ENCODE measurements at places on chromosomes 7 and 10.

DNA sequence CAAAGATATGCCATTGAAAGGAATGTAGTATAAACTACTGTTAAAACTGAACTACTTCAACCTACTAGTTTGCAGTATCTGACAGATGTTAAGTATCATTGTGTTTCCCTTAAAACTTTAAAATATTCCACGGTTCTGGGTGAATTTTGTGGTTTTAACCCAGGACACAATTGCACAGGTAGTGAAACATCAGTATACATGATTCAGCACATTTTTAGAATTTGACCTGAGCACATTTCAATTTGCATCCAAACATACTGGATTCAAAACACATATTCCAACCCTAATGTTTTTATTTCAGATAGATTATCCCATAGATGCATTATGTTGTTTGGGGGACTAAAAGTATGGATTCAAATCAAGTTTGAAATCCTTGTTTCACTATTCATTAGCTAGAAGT is 129.9 kb upstream of the ZNF804B start:
- DNase-seq, result no peak

DNA sequence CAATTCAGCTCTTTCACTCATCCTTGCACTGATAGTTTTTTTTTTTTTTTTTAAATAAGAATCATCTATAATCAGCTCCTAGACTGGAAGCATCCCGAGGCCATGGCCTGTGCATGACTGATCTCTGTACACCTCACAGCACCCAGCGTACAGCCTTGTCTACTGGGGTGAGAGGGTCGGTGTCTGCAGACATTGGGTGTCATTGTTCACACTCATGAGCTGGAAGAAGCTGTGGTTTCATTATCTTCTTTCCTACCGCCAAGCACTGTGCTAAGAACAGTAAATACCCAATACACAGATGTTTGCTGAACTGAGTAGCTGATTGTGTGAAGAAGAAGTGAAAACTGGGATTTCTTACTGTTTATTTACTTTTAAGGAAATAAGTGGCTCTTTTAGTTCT is 123.6 kb downstream of the CLEC2L start:
- no peak for DNase-seq

DNA sequence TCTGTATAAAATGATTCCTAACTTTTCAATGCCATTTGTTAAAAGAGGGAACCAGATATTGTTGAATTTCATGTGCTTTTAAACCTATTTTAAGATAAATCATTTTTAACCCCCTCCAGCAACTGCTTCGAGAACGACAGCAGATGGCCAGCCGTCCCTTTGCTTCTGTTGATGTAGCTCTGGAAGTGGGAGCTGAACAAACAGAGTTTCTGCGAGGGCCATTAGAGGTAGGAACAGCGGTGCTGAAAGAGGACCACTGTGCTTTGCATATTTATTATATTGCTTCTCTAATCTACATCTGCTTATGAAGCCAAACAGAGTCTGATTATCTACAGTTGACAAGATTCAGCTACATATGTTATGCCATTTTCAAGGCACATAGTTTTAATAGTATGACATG is 545.9 kb downstream of the GFRA1 start:
- no peak for DNase-seq

DNA sequence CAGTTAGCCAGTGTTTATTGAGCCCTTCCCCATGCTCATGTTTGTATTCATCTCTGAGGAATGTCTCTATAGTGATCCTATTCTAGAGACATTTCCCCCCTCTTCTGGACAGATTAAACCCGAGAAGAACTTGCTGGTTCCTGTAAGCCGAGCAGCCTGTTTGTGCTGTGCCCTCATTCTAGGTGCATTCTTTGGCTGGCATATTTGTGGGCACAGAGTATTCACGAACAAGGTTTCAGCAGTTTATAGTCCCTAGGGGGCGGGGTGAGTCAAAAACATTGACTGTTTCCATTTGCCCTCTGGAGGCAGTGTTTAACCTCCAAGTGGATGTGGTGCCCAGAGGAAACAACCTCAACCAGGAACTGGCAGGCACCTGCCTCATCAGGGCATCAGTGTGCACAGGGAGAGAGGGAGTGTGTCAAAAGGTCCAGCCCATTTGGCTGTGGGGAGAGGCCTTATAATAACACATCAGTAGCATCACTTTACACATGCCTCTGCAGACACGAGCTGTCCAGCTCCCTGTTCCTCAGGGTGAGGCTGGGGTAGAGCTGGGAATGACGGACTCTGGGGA is 273.3 kb upstream of the LRGUK start:
- DNase-seq, result peak; percentile 19

GRCh38 chr10:116241642-116242410 is 31.2 kb downstream of the GFRA1 start:
- no peak for DNase-seq

DNA sequence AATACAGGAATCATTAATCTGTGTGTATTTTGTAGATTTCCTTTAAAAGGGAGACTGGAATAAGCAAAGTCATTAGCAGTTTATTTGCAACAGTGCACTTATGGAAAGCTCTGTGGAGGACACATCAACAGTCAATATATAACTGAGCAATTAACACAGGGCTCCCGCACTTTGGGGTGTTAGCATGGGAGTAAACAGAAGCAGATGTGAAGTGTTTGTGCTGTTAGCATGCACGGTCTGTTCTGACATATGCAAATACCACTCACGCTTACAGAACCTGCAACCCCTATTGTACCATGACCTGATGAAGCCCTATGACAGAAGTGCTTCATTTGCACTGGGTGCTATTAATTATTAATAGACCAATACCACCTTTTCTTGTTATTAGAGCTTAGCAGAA is 118.9 kb downstream of the PPP1R3A start:
- DNase-seq, result no peak

DNA sequence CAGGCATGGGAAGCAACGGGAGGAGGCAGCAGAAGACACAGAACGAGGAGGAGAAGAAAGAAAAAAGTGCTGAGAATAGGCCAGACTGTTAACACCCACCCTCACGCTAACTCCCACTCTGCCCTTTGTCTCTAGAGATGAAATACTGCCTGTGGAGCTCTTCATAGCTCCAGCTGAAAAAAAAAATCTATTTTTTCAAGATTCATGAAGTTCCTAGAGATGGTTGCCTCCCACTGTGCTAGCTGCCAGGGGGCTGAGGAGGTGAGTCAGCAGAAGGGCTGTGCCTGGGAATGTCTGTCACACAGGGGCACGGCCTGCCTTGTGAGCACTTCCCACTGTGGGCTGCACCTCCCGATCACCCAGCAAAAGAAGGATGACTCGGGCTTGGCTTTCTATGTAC is 144.5 kb downstream of the RNF216 start:
- peak; percentile 79 for DNase-seq

DNA sequence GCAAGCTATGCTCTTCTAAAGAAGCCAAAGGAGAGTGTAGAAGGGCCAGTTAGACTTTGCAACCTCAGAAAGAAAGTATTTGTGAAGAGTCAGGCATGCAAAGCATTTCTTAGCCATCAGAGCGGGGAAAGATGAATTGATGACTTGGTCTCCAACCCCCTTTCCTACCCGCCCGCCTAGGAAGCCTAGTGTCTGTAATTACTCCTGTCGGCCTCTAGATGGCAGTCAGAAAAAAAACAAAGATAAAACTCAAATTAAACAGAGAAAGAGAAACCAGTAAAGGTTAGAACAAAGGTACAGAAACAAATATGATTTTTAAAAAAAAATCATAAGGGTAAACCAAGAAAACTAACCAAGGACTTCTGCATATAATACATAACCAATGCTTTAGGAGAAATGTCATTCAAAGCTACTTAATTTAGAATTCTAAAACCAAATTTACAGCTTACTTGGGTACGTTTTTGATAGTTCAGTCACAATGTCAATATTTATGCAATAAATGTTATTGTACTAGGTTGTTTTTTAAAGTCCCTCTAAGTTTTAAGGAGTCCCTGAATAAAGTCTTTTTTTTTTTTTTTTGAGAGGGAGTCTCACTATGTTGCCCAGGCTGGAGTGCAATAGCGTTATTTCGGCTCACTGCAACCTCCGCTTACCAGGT is 97.6 kb downstream of the LYZL1 start:
- DNase-seq, result no peak

GRCh38 chr10:73211106-73211811 is 35.8 kb downstream of the DNAJC9 start:
- no peak for DNase-seq

GRCh38 chr7:30880941-30881340 is 30.7 kb upstream of the AQP1 start:
- no peak for DNase-seq

- DNase-seq, result no peak
Observed at GRCh38 chr10:30915146-30915545, 116.5 kb downstream of the ZNF438 start.

DNA sequence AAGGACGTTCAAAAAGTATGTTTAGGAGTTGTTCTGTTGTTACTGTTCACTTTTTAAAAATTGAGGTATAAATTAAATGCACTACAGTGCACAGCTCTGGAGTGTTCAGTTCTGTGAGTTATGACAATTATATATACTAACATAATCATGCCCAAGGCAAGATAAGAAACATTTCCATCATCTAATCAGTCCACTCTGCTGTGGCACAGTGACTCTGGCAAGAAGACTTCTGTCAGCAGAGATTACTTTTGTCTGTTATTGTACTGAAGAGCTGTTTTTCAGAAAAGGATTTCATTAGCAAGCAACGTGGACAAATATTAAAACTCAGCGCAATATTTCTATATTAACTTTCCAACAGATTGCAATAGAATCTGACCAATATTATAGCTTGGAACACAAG is 32.0 kb downstream of the ICA1 start:
- DNase-seq, result no peak

DNA sequence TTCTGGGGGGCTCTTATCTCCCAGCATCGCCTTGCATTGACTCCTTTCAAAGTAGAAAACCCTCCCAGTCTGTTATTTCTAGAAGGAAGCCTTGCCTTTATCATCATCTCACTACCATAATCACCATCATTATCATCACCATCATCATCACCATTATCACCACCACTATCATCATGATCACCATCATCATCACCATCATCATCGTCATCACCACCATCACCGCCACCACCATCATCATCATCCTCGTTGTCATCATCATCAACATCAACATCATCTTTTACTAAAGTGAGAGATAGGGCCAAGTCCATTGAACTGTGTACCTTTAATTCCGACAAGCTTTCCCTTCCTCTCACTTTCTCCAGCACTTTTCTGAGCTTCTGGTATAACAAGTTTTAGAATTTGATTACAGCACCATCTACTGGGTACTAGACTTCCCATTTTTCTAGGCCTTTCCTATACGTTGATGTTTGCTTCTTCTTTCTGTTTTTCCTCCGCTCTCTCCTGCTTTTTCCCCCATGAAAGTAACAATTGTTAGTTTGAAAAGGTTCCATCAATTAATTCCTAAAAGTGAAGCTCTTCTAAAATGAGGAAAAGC is 226.4 kb downstream of the BUB3 start:
- DNase-seq, result no peak

GRCh38 chr10:97628228-97628627 is 5.1 kb downstream of the MORN4 start:
- no peak for DNase-seq

GRCh38 chr10:62084451-62084850 is 183.0 kb downstream of the ARID5B start:
- DNase-seq, result no peak

DNA sequence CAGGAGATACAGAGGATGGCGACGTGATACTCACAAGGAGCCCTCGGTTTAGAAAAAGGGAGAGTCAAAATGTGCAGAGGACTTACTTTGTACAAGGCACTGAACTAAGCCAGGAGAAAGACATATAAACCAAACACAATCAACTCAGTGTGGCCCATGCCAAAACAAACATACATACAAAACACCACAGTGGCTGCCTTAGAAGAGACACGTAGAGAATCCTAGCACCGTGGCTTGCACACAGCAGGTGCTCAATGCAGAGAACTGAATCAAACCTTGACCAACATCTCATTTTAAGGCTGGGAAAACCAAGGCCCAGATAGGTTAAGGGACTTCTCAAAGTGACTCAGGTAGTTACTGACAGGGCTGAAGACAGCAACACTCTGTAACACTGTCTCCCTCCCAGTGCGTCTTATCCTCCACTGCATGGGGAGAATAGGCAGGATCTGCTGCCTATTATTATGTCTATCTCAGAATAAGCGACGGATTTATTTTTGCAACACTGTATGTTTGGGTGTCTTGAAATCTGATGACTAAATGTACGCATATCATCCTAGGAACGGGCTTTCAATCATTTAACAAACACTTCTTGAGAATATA is 11.0 kb downstream of the SORBS1 start:
- no peak for DNase-seq

DNA sequence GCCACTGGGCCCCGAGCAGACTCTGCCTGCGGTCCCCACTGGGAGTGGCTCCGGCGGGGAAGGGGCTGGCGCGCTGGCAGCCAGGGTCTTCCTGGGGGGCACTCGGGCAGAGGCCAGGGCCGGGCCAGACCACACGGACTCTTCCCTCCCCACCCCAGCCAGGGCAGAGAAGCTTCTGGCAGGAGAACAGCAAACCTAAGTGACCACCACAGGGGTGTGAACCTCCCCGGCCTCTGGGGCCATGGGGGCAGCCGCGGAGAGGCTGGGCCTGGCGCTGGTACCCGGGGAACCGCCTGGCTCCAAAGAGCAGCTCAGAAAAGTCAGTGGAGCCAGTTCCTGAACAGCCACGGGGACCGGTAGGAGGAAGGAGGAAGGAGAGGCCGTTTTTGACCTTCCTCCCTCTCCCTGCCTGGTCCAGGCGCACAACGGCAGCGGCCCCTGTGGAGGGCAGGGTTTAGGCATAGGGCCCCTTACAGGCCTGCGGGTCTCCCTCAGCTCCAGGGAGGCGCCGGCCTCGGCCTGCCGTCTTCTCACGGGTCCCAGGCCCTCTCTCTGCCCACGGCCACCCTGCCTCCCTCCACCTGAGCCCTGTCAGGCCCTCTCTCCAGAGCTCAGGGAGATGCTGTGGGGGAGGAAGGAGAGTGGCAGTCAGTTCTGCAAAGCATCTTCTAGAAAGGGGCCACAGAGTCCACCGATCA is 51.8 kb downstream of the TMEM209 start:
- DNase-seq, result no peak

DNA sequence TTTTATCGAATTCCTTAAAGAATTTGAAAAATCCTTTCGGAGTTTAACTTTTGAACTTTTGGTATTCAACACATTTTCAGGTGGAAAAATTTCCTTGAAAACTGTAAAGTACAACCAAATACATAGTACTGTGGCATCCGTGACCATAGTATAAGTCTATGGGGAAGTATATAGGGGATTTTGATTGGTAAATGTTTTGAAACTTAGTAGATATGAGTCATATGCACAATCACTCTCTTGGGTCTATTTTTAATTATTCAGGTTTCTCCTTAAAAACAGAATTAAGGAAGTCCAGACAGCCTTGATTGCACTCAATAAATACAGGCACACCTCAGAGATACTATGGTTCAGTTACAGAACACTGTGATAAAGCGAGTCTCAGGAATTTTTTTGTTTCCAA is 64.2 kb downstream of the AVL9 start:
- DNase-seq, result no peak

All from psoas muscle (tissue), 8 donors.